ENCODE measurements at places on chromosomes 3 and 15.

DNA sequence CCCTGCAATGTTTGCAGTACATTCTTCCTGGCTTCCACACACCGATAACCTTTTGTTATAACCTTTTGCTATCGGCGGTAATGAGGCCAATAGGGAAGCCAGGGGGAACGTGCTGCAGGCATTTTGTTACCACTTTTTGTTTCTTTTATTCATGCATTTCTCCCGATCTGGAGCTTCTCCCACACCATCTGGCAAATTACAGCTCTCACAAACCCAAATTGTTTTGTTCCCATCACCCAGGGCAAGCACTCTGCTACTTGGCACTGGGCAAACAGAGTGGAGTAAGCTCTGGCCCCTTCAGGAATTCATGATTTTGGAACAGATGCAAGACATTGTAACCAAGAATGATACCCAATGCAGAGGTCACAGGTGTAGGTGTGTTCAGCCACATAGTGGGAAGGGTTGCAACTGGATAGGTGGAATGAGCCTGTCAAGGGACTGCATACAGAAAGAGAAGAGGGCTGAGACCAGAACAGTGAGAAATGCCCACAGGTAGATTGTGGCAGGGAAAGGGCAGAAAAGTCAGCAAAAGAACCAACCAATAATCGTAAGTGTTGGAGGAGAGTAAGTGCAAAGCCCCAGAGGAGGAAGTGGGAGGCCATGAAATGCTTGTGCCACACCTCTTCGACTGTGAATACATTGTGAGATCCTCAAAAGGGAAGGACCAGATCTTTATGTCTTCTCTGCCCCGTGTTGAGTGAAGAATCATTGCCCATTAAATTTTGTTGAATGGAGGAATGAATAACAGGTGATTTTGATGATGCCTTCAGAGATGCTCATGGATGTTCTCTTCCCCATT, 45.8 kb downstream of the PARP15 start:
- no peak for DNase-seq
- no peaks in the 10 kb centered on the region for H3K27me3 ChIP-seq
- H3K4me3 ChIP-seq: no peak overlapping the region
- peaks cover 3% of the 10 kb centered on the region for H3K4me1 ChIP-seq
- no peak overlapping the region for H3K27ac ChIP-seq

DNA sequence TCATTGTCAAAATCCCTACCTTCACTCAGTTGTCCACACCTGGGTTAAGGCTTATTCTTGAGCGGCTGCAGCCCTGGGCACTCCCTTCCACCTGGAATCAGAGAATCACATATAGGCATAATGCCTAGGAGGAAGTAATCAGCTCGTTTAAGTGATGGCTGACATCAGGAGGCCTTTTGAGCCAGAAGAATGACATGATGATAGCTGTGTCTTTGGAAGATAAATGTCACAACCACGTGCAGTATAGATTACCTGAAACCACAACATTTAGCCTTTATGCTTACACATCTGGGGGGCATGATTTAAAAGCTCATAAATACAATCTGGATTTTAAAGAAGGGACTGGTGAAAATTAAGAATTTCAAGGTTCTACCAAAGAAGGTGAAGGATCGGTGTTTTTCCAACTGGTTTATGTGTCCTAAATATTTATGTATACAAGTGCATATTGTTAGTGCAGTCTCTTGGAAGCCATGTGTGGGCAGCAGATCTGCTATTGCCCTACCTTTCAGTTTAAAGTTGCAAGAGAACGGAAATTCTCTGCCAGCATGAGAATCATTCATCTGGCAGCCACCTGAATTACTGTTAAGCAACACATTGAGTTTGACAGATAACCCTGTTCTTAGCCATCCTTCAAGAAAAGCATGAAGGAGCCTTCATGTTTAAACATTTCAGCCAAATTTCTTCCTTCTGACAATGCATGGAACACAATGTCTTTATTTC, 163.4 kb upstream of the NR2E3 start:
- DNase-seq: no peak
- H3K36me3 ChIP-seq: no peaks in the 10 kb centered on the region
- H3K4me1 ChIP-seq: no peaks in the 10 kb centered on the region
- no peak overlapping the region for H3K4me3 ChIP-seq

GRCh38 chr3:114542359-114542758, 248.5 kb downstream of the TIGIT start:
- no peaks in the 10 kb centered on the region for H3K27me3 ChIP-seq
- no peaks in the 10 kb centered on the region for H3K4me1 ChIP-seq
- H3K27ac ChIP-seq: no peak overlapping the region
- no peak for DNase-seq
- H3K4me3 ChIP-seq: no peak overlapping the region

- peaks cover 51% of the 10 kb centered on the region for H3K4me1 ChIP-seq
- H3K36me3 ChIP-seq: peaks cover 29% of the 10 kb centered on the region
- no peak overlapping the region for H3K27ac ChIP-seq
- H3K27me3 ChIP-seq: no peaks in the 10 kb centered on the region
These were observed 196.5 kb downstream of the KLHL25 start for GRCh38 chr15:85598219-85598618.

GRCh38 chr3:40464339-40465110, 7.4 kb downstream of the RPL14 start:
- H3K4me3 ChIP-seq: no peak overlapping the region
- H3K4me1 ChIP-seq: peaks cover 45% of the 10 kb centered on the region
- no peaks in the 10 kb centered on the region for H3K27me3 ChIP-seq

- DNase-seq: no peak
- H3K27me3 ChIP-seq: no peaks in the 10 kb centered on the region
- no peak overlapping the region for H3K4me3 ChIP-seq
- no peaks in the 10 kb centered on the region for H3K36me3 ChIP-seq
- no peak overlapping the region for H3K27ac ChIP-seq
These were observed 39.6 kb upstream of the GPR149 start for GRCh38 chr3:154469585-154469984.

- H3K4me1 ChIP-seq: peaks cover 72% of the 10 kb centered on the region
- H3K36me3 ChIP-seq: peaks cover 50% of the 10 kb centered on the region
- H3K4me3 ChIP-seq: peak overlapping the region; percentile 78
- peak overlapping the region; percentile 100 for H3K27ac ChIP-seq
- no peak for DNase-seq
These were observed 60.1 kb downstream of the IQSEC1 start for GRCh38 chr3:13013151-13013561.

- no peak overlapping the region for H3K4me3 ChIP-seq
- H3K4me1 ChIP-seq: no peaks in the 10 kb centered on the region
- no peak for DNase-seq
- no peaks in the 10 kb centered on the region for H3K36me3 ChIP-seq
These were observed 199.9 kb upstream of the CTDSPL start for GRCh38 chr3:37661615-37662306.

GRCh38 chr15:88866295-88866881, 29.0 kb downstream of the HAPLN3 start:
- no peaks in the 10 kb centered on the region for H3K27me3 ChIP-seq
- H3K4me3 ChIP-seq: no peak overlapping the region
- no peak for DNase-seq
- no peaks in the 10 kb centered on the region for H3K4me1 ChIP-seq

GRCh38 chr15:70152070-70152480, 54.4 kb upstream of the TLE3 start:
- peaks cover 25% of the 10 kb centered on the region for H3K27me3 ChIP-seq
- no peak overlapping the region for H3K27ac ChIP-seq
- H3K4me1 ChIP-seq: no peaks in the 10 kb centered on the region
- no peak for DNase-seq

DNA sequence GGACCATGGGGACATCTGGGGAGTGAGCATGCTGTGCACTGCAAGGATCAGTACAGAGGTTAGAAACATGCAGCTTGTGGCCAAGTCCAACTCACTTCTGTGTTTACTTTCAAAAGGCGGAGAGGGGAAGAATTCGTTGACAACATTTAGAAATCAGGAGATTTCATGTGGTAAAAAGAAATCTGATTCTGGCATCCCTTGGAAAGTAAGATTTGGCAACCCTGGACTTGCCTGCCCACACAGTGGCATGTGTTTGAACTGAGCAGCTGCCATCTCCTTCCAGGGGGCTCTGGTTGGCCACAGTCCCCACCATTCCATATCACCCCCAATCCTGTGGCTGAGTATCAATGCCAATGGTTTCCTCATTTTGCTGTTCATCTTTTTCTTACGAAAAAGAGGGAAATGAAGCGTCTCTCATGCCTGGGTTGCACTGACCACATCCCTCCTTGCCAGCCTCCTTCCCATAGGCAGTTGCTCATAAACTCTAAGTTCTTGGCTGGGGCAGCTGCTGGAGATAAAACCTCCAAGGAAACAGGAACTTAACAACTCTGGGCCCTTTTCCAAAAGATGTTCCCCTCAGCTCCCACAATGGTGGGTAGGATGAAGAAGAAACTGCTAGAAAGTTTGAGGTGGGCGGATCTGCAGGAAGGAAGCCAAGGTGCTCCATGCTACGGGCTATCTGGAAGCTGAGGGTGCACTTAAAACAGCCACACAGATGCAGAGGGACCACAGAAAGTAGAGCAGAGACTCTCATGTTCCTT, 29.2 kb downstream of the SLC6A11 start:
- H3K27ac ChIP-seq: no peak overlapping the region
- DNase-seq: no peak
- no peaks in the 10 kb centered on the region for H3K36me3 ChIP-seq
- H3K4me3 ChIP-seq: no peak overlapping the region

GRCh38 chr3:34727700-34728099, 911.6 kb upstream of the ARPP21 start:
- DNase-seq: no peak
- no peaks in the 10 kb centered on the region for H3K36me3 ChIP-seq
- H3K27me3 ChIP-seq: no peaks in the 10 kb centered on the region
- peaks cover 2% of the 10 kb centered on the region for H3K4me1 ChIP-seq

- H3K36me3 ChIP-seq: no peaks in the 10 kb centered on the region
- H3K27ac ChIP-seq: no peak overlapping the region
- H3K4me1 ChIP-seq: no peaks in the 10 kb centered on the region
- H3K27me3 ChIP-seq: no peaks in the 10 kb centered on the region
- no peak for DNase-seq
These were observed 89.9 kb downstream of the LRTM1 start for GRCh38 chr3:54837964-54838363.

GRCh38 chr3:54951405-54951804, 23.5 kb upstream of the LRTM1 start:
- no peak for DNase-seq
- no peak overlapping the region for H3K27ac ChIP-seq
- no peaks in the 10 kb centered on the region for H3K36me3 ChIP-seq
- no peaks in the 10 kb centered on the region for H3K4me1 ChIP-seq
- no peak overlapping the region for H3K4me3 ChIP-seq
- H3K27me3 ChIP-seq: no peaks in the 10 kb centered on the region

DNA sequence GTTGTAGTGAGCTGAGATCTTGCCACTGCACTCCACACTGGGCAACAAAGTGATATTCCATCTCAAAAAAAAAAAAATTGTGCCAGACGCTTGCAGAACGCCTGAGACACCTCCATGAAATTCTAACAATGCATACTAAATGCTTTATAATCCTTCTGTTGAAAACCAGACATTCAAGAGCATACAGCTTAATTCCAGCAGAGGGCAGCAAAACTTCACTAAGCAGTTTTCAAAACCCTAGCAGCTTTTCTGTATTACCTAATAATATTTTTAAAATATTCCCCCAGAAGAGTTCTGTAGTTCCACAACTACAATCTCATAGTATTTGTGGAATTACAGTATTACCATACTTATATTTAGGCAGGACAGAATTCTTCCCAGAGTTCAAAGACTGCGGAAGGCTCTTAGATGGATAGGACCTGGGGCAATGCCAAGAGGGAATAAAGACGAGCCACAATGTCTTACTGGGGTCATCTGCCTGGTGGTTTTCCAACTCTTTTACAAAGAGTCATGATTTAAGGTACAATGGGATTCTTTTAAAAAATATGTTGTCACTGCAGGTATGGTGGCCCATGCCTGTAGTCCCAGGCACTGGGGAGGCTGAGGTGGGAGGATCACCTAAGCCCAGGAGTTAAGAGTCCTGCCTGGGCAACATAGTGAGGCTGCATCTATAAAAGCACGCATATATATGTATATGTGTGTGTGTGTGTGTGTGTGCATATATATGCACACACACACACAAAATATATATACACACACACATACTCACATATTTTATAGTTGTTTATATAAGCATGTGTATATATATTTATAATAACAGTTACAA, 19.6 kb upstream of the TASOR start:
- DNase-seq: peak; percentile 44
- no peaks in the 10 kb centered on the region for H3K36me3 ChIP-seq
- no peak overlapping the region for H3K4me3 ChIP-seq
- H3K4me1 ChIP-seq: peaks cover 18% of the 10 kb centered on the region
- no peak overlapping the region for H3K27ac ChIP-seq

DNA sequence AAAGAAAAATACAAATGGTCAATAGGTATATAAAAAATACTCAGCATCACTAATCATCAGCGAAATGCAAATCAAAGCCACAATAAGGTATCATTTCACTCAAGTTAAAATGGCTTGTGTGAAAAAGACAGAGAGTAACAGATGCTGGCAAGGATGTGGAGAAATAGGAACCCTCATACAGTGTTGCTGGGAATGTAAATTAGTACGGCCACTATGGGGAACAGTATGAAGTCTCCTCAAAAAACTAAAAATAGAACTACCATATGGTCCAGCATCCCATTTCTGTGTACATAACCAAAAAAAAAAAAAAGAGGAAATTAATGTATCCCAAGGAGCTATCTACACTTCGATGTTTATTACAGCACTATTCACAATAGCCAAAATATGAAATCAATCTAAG, 98.1 kb upstream of the TGFBR2 start:
- no peaks in the 10 kb centered on the region for H3K27me3 ChIP-seq
- peaks cover 3% of the 10 kb centered on the region for H3K36me3 ChIP-seq
- H3K4me1 ChIP-seq: peaks cover 7% of the 10 kb centered on the region
- H3K27ac ChIP-seq: no peak overlapping the region

- no peaks in the 10 kb centered on the region for H3K36me3 ChIP-seq
- peaks cover 52% of the 10 kb centered on the region for H3K27me3 ChIP-seq
- H3K27ac ChIP-seq: no peak overlapping the region
- H3K4me1 ChIP-seq: no peaks in the 10 kb centered on the region
- no peak for DNase-seq
These were observed 5.2 kb upstream of the GJD2 start for GRCh38 chr15:34759992-34760391.

- H3K36me3 ChIP-seq: peaks cover 14% of the 10 kb centered on the region
- peaks cover 40% of the 10 kb centered on the region for H3K4me1 ChIP-seq
- H3K4me3 ChIP-seq: peak overlapping the region; percentile 84
- peak; percentile 27 for DNase-seq
These were observed 526 bp downstream of the GPD1L start for GRCh38 chr3:32106929-32107362.

GRCh38 chr3:129248286-129248979, 973 bp upstream of the COPG1 start:
- H3K27ac ChIP-seq: peak overlapping the region; percentile 92
- DNase-seq: no peak
- H3K36me3 ChIP-seq: peaks cover 44% of the 10 kb centered on the region
- peak overlapping the region; percentile 86 for H3K4me3 ChIP-seq
- peaks cover 60% of the 10 kb centered on the region for H3K4me1 ChIP-seq
- no peaks in the 10 kb centered on the region for H3K27me3 ChIP-seq

- no peak overlapping the region for H3K27ac ChIP-seq
- H3K4me3 ChIP-seq: no peak overlapping the region
- no peaks in the 10 kb centered on the region for H3K36me3 ChIP-seq
- H3K4me1 ChIP-seq: peaks cover 4% of the 10 kb centered on the region
- no peak for DNase-seq
- H3K27me3 ChIP-seq: no peaks in the 10 kb centered on the region
These were observed 44.9 kb upstream of the KLHL25 start for GRCh38 chr15:85839643-85840042.
